Stimulated activated CD8-positive, alpha-beta memory T cell treated with anti-CD3 and anti-CD28 coated beads, Interleukin-7, amount 100 ng/mL, for 1 hour (primary cell): ENCODE measurements at places on chromosomes 3 and 15.

- no peak for DNase-seq
These were observed 75.9 kb upstream of the UBE2E2 start for GRCh38 chr3:23127196-23127595.

- DNase-seq: no peak
These were observed 15.0 kb upstream of the JMJD7 start for GRCh38 chr15:41812820-41813375.

DNA sequence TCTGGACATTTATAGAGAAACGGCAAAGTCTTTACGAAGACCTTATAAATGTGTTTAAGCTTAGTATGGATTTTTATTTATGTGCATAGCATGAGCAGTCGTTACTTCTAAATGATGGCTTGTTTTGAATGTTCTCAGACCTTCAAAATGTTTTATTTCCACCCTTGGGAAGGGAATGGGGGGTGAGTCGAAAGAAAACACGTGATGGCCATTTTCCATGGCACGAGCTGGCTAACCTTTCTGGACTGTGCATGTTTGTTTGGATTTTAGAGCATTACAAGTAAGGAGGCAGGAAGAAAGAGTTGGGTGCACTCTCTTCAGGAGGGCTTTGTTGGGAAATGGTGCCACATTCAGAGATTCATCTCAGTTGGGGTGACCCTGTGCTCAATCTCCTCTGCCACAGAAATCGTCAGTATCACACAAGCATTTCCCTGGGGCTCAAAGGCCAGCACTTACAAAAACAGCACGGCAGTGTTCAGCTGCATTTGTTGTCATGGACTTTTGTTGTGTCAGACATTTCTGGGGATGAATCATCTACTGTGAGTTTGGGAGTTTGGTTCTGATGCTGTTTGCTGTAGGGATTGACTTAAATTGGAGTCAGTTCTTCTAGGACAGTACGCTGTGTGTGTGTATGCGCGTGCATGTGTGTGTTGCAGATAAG is 52.3 kb upstream of the ADAMTS9 start:
- DNase-seq: no peak

GRCh38 chr3:173913974-173914421 is 516.5 kb downstream of the NLGN1 start:
- DNase-seq: no peak

- DNase-seq: no peak
These were observed 25.5 kb upstream of the KLF13 start for GRCh38 chr15:31300981-31301672.

DNA sequence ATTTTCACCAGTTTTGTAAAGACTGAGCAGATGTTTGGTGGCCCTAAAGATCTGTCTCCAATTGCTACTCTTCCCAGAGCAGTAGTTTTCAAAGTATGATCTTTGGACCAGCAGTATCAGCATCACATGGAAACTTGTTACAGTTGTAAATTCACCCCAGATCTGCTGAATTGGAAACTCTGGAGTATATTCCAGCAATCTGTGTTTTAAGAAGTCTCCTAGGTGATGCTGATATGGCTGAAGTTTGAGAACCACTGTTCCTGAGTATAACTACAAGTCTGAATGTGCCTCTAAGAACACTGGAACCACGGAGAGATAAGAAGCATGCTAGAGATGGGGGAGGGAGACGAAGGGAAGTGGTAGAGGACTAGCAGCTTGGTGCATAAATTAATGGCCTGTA is 45.7 kb downstream of the NUDT16 start:
- no peak for DNase-seq

GRCh38 chr3:150874666-150875219 is 30.5 kb downstream of the MINDY4B start:
- no peak for DNase-seq

- DNase-seq: no peak
These were observed 170.5 kb upstream of the POU1F1 start for GRCh38 chr3:87446849-87447387.

DNA sequence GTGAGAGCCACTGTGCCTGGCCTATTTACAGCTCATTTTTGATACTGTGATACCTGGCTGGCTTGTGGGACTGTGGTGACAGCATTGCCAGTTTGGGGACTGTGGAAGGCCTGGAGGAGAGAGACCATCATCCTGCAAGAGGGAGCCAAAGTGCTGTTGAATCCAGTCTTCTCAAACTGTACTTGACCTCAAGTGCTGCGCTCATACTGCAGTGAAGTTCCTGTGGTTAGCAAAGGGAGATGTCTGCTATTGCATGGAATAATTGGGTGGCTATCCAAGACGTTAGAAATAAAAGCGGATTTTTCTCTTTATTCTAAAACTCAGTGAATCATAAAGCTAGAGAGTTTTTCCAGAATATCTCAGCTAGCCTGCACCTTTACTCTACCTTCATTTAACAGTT is 83.4 kb downstream of the CCK start:
- DNase-seq: no peak

GRCh38 chr15:83695901-83696425 is 42.0 kb downstream of the ADAMTSL3 start:
- no peak for DNase-seq

DNA sequence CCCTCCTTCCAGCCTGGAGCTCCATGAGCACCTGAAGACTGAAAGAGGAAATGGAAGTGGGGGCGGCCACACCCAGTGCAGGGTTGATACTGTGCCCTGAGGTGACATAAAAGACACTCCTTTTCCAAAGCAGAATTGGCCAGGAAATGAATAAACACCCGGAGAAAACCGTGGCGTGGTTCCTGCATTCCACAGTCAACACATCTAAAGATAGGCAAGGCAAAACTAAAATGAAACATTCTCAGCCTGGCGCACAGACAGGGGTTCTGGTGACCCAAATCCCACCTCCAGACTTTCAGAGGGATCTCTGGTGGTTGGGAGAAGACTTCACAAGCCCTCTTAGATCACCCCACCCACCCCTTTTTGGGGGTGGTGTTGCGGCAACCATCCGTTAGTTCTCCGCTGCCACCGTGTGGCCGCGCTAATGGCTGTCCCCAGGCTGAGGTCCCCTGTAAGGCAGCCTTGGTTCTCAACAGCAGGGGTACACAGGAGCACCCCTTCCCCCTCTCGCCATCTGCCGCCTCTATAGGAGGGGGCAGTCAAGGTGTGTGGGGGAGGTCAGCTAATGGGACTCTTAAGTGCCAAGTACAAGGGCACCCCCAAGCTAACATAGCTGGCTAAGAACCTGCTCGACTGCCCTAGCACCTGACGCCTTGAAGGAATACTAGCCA is 2.5 kb upstream of the MST1R start:
- no peak for DNase-seq

- no peak for DNase-seq
These were observed 19.9 kb upstream of the LRRC58 start for GRCh38 chr3:120369037-120369467.

- no peak for DNase-seq
These were observed 315.4 kb downstream of the PTPRG start for GRCh38 chr3:61876797-61877196.

- DNase-seq: no peak
These were observed 39.8 kb downstream of the SMARCC1 start for GRCh38 chr3:47741925-47742324.

DNA sequence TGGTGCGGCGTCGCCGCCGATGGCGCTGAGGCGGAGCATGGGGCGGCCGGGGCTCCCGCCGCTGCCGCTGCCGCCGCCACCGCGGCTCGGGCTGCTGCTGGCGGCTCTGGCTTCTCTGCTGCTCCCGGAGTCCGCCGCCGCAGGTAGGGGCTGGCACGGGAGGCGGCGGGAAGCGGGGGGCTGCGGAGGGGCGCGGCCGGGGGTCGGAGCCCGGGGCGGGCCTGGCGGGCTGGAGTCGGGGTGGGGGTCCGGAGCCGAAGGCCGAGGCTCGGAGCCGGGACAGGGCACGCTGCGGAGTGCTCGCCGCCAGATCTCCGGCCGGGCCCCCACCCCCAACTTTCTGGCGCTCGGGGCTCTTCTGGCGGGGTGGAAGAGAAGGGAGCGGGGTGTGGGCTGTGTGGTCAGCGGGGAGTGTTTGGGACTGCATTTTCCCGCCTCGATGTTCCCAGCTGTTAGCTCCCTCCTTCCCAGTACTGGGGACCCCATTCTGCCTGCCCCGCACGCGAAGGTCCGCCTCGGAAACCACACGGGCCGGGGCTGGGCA is 299 bp downstream of the TYRO3 start:
- DNase-seq: no peak

- no peak for DNase-seq
These were observed 17.5 kb upstream of the GOLGA8J start for GRCh38 chr15:30065025-30065801.

DNA sequence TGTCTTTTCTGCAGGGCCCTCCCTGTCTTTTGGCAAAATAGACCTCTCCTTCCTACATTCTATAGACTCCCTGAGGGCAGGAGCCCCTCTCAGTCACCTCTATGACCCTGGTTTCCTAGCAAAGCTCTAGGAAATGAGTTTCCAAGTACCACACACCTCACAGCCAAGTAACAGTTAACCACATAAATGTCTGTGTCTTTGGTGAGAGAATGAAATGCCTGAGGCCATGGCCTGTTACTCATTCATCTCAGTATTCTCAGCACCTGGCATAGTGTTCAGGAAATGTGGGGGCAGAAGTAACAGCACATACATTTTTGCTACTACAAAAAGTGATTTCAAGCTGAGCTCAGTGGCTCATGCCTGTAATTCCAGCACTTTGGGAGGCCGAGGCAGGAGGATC is 21.0 kb downstream of the RFT1 start:
- no peak for DNase-seq

GRCh38 chr3:191120447-191121298 is 78.4 kb upstream of the OSTN start:
- DNase-seq: no peak

DNA sequence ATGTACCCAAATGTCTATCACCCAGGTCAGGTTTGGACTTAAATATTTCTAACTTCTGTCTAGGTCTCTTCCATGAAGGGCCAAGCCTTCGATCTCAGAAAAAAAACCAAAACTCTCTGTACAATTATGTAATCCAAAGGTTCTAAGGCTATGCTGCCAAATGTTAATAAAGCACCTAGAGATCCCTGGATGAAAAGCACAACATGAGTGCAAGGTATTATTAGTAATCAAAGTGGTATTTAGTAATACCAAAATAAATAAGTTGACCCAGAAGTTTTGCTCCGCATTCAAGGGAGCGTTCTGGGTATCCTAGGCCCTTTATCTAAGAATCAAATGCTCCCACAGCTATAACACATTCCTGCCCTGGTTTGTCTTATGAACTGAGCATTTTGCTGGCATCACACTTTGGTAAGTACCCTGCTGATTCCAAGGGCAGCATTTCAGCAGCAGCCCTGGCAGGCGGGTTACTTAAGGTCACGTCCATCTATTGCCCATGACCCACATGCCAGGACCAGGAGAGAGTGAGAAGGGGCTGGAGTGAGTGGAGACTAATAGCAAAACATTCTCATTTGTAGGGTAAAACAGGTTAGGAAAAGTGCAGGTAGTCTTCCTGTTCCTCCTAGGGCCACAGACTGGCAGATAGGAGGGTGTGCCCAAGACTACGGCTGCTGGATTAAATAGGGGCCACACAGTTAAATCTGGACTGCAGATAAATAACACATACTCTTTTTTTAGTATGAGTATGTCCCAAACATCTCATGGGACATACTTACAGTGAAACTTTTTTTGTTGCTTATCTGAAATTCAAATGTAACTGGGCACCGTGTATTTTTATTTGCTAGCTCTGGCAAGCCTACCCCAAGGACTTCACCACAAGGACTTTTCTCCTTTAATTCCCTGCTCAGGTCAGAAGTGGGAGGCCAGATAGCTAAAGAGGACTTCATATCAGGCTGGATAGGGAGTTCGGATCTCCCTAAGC is 76.0 kb upstream of the SNRK start:
- DNase-seq: no peak

DNA sequence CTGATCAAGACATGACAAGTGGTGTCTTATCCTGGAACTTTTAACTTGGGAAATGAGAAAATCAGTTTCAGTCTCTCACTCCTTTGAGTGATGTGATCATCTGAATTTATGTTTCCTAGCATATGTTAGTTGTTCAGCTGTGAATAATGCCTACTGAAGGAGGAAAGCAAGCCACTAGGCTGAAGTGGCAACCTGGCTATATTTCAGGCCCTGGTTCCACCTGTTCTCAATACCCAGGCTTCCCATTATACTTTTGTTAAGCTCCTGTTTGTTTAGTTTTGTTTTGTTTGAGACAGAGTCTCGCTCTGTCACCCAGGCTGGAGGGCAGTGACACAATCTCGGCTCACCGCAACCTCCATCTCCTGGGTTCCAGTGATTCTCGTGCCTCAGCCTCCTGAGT is 243.8 kb downstream of the ALCAM start:
- no peak for DNase-seq

GRCh38 chr3:29612536-29612935 is 331.7 kb downstream of the RBMS3 start:
- no peak for DNase-seq

GRCh38 chr15:45743426-45744235 is 108.8 kb downstream of the SQOR start:
- DNase-seq: no peak

- no peak for DNase-seq
These were observed 100.9 kb downstream of the MYO5A start for GRCh38 chr15:52427804-52428203.

DNA sequence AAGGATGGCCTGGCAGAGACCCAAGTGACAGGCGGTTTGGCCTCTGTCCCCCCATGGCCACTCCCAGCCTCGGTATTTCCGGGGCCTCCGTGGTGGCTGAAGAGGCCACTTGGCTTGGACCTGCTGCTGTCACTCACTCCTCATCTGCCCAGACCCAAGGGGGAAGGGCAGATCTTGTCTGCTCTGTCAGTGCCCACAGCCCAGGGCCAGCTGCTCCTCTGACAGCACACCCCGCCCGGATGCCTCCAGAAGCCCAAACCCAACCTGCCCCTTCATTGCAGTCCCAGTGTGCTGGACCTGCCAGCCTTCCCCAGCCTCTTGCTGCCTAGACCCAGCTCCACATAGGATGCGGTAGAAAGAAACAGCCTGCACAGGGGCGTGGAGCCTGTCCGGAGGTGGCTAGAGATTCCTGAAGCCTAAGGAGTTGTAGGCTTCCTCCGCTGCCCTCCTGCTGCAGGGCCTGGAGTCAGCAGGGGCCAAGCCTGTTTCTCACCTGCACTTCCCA is 52.0 kb downstream of the MAGEF1 start:
- DNase-seq: no peak

DNA sequence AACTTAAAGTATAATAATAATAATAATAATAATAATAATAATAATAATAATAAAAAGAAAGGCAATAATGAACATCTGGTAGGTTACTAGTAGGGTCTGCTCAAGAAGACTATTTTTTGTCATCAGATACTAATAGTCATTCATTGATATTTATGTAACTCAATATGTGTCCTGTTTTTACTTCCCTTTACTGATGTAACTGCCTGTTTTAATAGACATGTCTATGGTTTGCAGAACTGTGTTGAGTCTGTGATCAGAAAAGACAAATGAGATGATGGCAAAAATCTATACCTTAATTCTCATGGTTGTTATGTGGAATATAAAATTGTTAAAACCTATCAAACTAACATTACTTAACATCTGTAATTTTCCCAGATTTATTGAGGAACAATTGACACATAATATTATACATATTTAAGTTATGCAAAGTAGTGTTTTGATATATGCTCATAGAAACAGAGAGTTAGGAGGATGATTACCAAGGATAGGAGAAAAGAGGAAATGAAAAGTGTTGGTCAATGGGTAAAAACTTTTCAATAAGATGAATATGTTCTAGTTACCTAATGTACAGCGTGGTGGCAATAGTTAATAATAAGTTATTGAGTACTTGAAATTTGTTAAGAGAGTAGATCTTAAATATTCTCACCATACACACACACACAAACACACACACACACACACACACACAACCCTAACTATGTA is 699.4 kb downstream of the ZPLD1 start:
- no peak for DNase-seq

- DNase-seq: no peak
These were observed 15.0 kb downstream of the PTH1R start for GRCh38 chr3:46892285-46893145.
